ENCODE measurements at places on chromosomes 7 and 10. TPM values are rescaled to one million over a fixed set of nuclear protein-coding genes. Genes with fewer than 3 reads are reported as not detected.

GRCh38 chr7:10804770-10805169 lies 168.9 kb upstream of the PHF14 start:
- no peak for DNase-seq
- H3K36me3 ChIP-seq, result no peaks in the 10 kb centered on the region
- H3K27me3 ChIP-seq, result no peaks in the 10 kb centered on the region

The PLOD3 gene
- total RNA-seq, result 63.3 TPM

The TLX1 gene
- not detected for total RNA-seq

DNA sequence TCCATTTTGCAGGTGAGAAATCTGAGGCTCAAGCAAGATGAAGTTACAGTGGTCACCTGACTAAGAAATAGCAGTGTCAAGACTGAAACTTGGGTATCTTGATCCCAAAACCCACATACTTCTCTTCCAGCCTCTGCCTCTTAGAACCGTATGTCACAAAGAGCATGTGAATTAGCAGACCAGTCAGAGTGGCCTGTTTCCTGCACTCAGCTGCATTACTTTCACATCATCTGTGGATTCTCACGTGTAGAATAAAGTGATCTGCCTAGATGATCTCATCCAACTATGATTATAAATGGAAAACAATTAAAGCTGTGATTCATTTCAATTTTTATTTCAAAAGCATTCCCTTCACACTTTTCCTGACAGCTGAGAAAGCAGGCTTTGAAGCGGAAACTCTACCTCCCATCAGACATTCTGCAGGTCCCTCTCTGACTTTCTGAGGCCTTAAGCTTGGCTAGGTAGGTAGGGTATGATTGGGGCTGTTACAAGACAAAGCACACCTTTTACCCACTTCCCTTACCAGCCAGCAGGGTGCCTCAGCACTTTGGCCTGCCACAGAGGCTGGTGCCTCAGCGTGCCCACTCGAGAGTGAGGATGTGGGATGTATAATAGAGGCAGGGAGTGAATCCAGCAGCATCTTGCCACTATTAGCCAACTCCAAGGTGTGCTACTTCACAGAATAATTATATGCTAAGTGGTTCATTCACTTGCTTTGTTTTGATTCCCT lies 70.2 kb upstream of the PDE1C start:
- H3K27me3 ChIP-seq, result no peaks in the 10 kb centered on the region
- DNase-seq, result no peak
- H3K36me3 ChIP-seq, result no peaks in the 10 kb centered on the region
- no peak overlapping the region for H3K27ac ChIP-seq
- no peak overlapping the region for H3K4me3 ChIP-seq
- no peaks in the 10 kb centered on the region for H3K4me1 ChIP-seq

DNA sequence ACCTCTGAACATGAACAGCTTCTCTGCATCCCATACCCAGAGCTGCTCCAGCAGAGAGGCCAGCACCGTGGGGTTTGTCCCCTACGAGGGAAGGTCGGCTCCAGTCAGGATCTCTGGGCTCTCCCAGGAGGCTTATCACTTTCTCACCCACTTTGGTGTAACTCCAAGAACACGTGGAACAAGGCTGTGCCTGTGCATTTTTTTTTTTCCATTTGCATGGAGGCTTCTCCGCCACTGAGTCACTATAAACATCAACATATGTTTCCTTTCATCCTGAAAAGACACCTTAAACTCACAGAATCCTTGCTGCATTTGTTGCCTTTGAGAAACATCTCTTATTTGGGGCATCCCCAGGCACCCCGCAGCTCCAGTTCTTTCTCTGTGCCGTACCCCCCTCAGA lies 29.4 kb upstream of the ECHDC3 start:
- no peak overlapping the region for H3K4me3 ChIP-seq
- no peak overlapping the region for H3K27ac ChIP-seq
- peaks cover 79% of the 10 kb centered on the region for H3K27me3 ChIP-seq
- no peaks in the 10 kb centered on the region for H3K36me3 ChIP-seq
- DNase-seq, result no peak
- peaks cover 15% of the 10 kb centered on the region for H3K4me1 ChIP-seq

GRCh38 chr10:50503661-50504320 lies 120.0 kb downstream of the SGMS1 start:
- no peak for DNase-seq
- peaks cover 12% of the 10 kb centered on the region for H3K36me3 ChIP-seq
- H3K27ac ChIP-seq, result no peak overlapping the region
- H3K4me1 ChIP-seq, result peaks cover 54% of the 10 kb centered on the region
- H3K4me3 ChIP-seq, result no peak overlapping the region

The TCERG1L gene
- total RNA-seq, result not detected

- no peak overlapping the region for H3K27ac ChIP-seq
- H3K4me3 ChIP-seq, result no peak overlapping the region
- H3K27me3 ChIP-seq, result no peaks in the 10 kb centered on the region
- no peaks in the 10 kb centered on the region for H3K36me3 ChIP-seq
Measured at GRCh38 chr7:80312139-80312661, 177.6 kb downstream of the GNAI1 start.

All from activated CD4-positive, alpha-beta memory T cell treated with anti-CD3 and anti-CD28 coated beads, Interleukin-2, amount 10 ng/mL, durations not matched to agents 7 days and 5 days (primary cell).